ENCODE measurements at places on chromosomes 5 and 9.

DNA sequence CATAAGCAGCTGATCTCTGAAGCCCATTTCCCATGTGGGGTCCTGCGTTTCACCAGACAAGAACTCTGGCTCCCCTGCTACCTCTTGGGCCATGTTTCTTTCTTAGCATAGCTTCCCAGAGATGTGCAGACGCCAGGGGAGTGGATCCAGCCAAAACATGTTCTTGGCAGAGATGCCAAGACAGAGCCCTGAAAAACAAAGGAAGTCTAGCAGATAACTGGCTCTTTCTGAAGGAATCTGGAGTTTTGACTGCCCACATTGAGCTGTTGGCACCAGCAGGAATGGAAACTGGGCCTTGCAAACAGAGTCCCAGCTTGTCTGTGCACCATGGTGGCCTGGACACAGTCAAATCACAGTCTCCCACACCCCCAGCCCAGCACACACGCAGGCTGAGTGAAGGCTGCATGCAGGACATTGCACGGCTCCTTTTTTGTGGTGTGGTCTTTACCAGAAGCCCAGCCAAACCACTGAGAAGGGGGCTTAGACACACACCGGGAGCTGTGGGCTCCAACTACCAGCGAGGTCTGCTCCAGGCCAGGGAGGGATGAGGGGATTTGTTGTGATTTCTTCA is 114.7 kb downstream of the SNX18 start:
- no peak for DNase-seq

- no peak for DNase-seq
These were observed 63.3 kb downstream of the PRRC1 start for GRCh38 chr5:127580731-127581130.

GRCh38 chr5:125874057-125874456 is 549.2 kb upstream of the GRAMD2B start:
- DNase-seq, result no peak

- DNase-seq, result no peak
These were observed 94.9 kb downstream of the TMEM174 start for GRCh38 chr5:73267766-73268435.

GRCh38 chr9:20570756-20571155 is 51.5 kb downstream of the MLLT3 start:
- no peak for DNase-seq

DNA sequence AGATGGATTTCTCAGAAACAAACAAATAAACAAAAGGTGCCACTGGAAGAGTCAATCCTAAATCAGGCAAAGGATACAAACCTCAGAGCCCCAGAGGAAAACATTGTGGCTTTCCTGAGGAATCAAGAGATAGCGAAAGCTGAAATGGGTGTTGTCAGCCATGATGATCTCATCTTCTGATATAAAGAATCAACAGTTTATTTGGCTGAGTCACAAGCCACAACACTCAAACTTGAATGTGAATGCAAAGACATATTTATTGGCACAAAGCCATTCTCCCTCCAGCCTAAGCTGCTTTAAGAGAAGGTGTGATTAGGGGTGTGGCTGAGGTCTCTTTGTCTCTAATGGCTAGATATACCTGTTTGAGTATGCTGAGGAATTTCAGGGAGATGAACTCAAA is 73.3 kb upstream of the NREP start:
- DNase-seq, result no peak

- no peak for DNase-seq
These were observed 16.7 kb downstream of the TCF7 start for GRCh38 chr5:134131165-134131564.

GRCh38 chr9:27487927-27488326 is 36.2 kb upstream of the IFNK start:
- DNase-seq, result no peak

DNA sequence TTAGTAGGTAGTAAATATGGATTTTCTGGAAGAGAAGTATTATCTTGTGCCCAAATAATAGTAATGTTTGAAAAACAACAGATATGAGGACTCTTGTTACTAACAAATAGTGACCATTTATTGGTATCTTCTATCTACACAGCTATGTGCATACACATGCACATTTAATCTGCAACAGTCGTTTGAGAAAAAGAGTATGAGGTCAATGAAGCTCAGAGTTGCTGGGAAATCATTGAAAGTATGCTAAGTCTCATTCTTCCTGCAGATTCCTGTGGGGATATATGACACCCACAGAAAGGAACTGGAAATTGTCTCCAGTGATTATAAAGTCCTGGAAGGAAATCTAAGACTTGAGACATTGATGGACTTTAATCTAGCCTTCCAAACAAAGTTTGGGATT is 40.1 kb upstream of the RNF180 start:
- no peak for DNase-seq

GRCh38 chr5:43036856-43037635 is 3.1 kb downstream of the ANXA2R start:
- no peak for DNase-seq

- DNase-seq, result no peak
These were observed 13.5 kb downstream of the TXNDC15 start for GRCh38 chr5:134887593-134888159.

GRCh38 chr5:115097236-115097635 is 72.5 kb downstream of the TRIM36 start:
- DNase-seq, result no peak

- DNase-seq, result no peak
These were observed 334.7 kb downstream of the ACTL7B start for GRCh38 chr9:108521063-108521590.

GRCh38 chr5:149778303-149779123 is 48.4 kb downstream of the PPARGC1B start:
- no peak for DNase-seq

- DNase-seq, result no peak
These were observed 28.1 kb downstream of the SLIT3 start for GRCh38 chr5:169272731-169273427.

DNA sequence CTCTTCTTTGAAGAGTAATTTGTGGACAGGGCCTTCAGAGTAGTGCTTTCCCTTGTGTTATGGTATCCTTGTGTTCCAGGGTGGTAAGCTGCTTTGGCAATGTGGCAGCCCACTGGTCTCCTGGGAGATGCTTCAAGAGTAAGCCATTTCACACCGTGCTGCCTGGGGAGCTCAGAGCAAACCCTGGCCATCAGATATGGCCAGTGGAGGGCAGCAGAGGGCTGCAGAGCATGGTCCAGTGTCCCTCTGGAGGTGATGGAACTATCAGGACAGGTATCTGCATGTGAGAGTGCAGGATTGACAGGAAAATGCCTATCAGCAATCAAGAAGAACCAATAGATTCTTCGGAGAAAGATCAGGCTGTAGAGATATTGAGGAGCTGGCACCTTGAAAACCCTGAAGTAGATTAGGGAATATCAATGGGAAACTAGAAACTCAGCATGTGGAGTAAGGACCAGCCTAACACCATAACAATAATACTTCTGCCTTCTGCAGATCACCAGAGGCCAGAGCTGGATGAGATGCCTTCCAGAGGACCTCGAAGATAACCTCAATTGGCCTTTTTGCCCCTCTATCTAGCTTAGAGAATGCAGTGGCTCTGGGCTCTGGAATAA is 90.8 kb downstream of the PLPPR1 start:
- DNase-seq, result no peak

DNA sequence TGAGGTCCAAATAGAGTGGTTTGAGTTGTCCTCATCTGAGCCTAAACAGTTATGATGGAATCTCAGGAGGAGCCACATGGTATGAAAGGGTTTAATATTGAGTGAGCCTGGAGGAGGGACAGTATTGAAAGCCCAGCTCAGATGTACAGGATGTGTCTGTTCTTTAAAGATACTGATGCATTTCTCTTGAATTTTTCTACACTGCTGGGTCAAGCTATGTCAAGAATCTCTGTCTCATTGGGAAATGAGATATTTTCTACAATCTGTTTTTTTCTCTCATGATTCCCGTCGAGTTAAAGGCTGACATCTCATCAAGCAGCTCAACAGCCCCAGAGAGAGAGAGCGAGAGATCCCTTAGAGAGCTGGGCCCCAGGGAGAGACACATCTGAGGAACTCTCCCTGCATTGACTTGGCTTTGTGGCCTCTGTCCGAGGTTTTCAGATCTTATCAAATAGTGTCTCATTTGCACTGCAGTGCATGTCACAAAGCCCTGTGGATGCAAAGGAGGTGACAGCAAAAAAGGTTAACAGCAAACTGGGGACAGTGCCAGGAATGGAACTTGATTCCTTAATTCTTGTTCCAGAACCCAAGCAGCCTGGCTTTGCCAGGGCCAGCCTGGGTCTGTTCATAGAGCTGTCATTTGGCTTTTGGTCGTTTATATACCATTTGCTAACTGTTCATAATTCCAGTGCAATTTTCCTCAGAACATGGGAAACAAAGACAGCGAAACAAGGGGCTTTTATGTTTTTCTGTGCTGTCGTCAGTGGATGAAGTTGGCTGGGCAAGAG is 19.0 kb upstream of the ACTBL2 start:
- DNase-seq, result no peak

DNA sequence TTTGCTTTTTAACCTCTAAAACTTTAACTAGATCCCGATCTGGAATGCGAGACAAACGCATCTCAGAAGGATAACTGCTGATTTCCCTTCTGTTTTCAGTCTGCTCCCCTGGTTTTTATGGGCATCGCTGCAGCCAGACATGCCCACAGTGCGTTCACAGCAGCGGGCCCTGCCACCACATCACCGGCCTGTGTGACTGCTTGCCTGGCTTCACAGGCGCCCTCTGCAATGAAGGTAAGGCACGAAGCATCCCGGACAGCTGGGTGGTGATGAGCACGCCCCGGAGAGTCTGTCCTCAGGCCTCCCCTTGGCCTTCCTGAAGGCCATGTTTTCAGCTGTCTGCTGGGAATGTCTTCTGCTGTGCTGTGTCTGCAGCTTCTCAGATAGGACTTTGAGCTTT is 82.9 kb upstream of the PRRC1 start:
- no peak for DNase-seq

DNA sequence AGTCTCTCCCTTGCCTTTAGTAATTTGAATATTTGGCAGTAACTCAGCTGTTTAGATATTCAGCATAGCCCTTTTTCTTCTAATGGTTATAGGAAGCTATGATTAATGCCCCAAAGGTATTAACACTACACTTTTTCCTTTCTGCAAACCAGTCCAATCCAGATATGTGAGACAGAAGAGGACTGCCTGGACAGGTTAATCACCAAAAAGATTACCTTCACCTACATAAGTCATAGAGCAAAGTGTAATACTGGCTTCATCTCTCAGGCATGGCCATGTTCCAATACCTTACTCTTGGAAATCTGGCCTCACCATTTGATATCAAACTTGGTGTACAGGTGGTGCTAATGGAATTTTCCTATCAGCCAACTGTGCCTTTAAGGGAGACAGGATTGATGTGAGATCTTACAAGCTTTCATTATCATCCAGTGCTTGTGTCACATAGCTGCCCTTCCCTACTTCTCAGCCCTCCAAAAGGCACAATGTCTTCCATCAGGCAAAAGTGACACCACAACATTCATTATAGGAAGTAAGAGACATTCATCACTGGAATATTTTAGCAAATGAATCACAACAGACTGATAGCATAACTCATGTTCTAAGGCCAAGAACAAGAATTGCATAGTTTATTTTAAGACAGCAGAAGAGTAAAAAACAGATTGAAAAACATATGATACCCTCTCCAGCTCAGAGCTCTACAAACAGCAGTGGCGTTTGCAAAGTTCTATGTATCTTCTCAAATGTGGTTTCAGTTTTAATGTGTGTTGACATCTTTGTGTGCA is 91.2 kb upstream of the PAM start:
- no peak for DNase-seq

- no peak for DNase-seq
These were observed 271.5 kb downstream of the CCDC171 start for GRCh38 chr9:15824310-15824709.

- no peak for DNase-seq
These were observed 1.0 kb upstream of the NIM1K start for GRCh38 chr5:43190755-43191603.

GRCh38 chr5:82493221-82493620 is 215.1 kb upstream of the RPS23 start:
- DNase-seq, result no peak

- DNase-seq, result no peak
These were observed 5.9 kb upstream of the CARD9 start for GRCh38 chr9:136379401-136379800.

GRCh38 chr5:533243-533954 is 9.2 kb upstream of the SLC9A3 start:
- DNase-seq, result no peak

GRCh38 chr5:65213921-65214525 is 267.7 kb downstream of the ADAMTS6 start:
- DNase-seq, result no peak

DNA sequence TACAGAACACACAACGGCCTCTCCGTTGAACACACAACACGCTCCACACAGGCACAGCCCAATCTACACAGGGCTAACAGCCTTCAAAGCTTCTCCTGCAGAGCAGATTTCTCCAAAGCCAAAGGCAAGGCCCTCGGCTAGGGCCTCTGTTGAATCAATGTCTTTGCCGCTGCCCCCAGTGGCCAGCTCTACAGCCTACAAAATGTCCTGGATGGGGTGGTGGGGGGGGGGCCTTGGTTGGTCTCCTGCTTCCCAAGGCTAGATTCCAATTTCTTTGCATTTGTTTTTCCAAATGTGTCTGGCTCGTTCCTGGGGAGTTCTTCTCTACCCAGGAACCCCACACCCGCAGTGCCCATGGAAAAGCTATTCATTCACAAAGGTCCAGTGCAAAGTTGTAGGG is 167.2 kb downstream of the PAX5 start:
- DNase-seq, result no peak

DNA sequence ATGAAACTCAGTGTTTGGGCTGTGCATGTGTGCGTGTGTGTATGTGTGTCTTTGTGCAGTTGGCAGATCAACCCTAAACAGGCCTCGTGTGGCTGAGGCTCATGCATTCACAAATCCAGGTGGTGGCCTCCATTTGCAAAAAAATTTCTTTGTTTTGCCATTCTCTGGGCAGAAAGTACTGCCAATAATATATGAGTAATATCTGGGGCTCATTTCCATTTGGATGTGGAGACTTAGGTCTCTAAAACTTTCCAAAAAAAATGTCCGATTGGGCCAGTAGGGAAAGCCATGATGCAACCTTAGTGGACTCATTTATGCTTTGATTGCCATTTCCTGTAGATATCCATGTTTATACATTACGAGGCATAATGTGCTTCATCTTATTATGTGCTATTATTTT is 77.9 kb upstream of the RPS23 start:
- no peak for DNase-seq

DNA sequence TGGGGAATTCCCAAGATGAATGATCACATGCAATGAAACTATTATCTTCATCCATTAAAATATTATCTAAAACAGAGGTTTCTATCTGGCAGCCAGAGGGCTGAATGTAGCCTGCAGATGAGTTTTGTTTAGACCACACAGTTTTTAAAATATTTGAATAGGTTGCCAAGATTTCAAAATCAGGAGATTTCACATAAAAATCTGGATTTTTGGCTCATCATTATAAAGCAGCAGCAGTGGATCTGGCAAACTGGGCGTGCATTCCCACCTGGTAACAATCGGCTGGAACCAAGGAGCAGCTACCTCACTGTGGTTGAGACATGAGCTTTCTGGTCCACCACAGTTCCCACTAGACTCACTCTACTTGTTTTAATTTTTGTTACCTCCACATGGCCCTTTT is 155.1 kb downstream of the BNC2 start:
- DNase-seq, result no peak

DNA sequence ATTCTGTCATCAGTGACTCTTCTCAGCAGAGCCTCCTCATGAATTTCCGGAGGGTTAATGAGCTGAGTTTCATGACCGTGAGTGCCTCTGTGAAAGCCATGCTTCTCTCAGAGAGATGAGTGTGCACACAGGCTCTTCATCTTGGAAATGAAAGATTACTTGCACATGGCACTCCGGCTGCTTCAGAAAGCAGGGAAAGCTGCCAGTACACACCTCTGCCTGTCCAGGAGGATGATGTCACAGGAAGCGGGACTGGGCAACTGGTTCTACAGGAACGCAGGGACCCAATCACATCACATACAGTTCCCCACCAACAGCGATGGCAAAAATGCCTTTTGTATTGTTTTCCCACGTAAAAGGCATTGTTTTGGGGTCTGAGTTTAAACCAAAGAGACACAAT is 286.0 kb upstream of the DAP start:
- no peak for DNase-seq
